ENCODE measurements at places on chromosomes 4 and X. TPM values are rescaled to one million over a fixed set of nuclear protein-coding genes. Genes with fewer than 3 reads are reported as not detected.

DNA sequence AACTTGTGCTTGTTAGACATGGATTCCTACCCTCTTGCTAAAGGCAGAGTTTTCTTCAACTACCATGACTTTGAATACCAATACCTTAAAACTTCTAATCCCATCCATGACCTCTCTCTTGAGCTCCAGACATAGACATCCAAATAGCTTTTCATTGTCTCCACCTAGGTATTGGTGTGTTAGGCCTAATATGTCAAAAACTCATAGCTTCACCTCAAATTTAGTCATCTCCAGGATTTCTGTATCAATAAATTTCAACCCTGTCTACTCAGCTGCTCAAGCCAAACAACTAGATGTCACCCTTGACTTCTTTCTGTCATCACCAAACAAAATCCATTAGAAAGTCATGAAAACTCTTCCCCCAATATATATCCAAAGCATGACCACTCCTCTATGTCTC, 617.7 kb upstream of the GRIA3 start:
- no peak overlapping the region for H3K27ac ChIP-seq
- H3K4me1 ChIP-seq = no peaks in the 10 kb centered on the region
- H3K4me3 ChIP-seq = no peak overlapping the region
- DNase-seq = no peak
- no peaks in the 10 kb centered on the region for H3K27me3 ChIP-seq

GRCh38 chrX:119669424-119670037, 23.4 kb downstream of the SEPTIN6 start:
- H3K27me3 ChIP-seq = no peaks in the 10 kb centered on the region
- no peaks in the 10 kb centered on the region for H3K36me3 ChIP-seq
- no peak for DNase-seq
- H3K4me3 ChIP-seq = no peak overlapping the region
- peak overlapping the region; percentile 63 for H3K27ac ChIP-seq

- H3K36me3 ChIP-seq = no peaks in the 10 kb centered on the region
- H3K27me3 ChIP-seq = no peaks in the 10 kb centered on the region
- H3K4me1 ChIP-seq = no peaks in the 10 kb centered on the region
- no peak overlapping the region for H3K27ac ChIP-seq
- DNase-seq = no peak
These were observed 745.6 kb upstream of the FAM241A start for GRCh38 chr4:111399623-111400022.

DNA sequence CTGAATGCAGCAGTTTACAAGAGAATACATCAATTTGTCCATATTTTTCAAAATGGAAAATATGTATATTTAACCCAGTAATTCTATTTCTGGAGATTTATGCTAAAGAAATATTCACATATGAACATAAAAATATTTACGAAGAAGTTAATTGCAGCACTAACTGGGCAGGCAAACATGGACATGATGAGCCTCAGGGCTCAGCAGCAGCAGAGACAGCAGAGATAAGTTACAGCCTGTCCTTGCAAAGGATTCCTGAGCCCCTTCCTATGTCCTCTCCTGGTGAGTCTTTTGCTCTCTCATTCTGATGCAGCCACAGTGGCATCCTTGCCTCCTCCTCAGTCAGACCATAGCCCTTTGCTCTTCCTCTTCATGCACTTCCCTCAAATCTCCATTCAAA, 680.6 kb upstream of the CPEB2 start:
- no peaks in the 10 kb centered on the region for H3K4me1 ChIP-seq
- H3K36me3 ChIP-seq = no peaks in the 10 kb centered on the region
- DNase-seq = no peak
- no peaks in the 10 kb centered on the region for H3K27me3 ChIP-seq
- H3K4me3 ChIP-seq = no peak overlapping the region

- H3K27ac ChIP-seq = no peak overlapping the region
- no peaks in the 10 kb centered on the region for H3K27me3 ChIP-seq
- no peak overlapping the region for H3K4me3 ChIP-seq
- H3K36me3 ChIP-seq = no peaks in the 10 kb centered on the region
- no peaks in the 10 kb centered on the region for H3K4me1 ChIP-seq
- no peak for DNase-seq
These were observed 1039.2 kb upstream of the PABPC4L start for GRCh38 chr4:135240796-135241195.

DNA sequence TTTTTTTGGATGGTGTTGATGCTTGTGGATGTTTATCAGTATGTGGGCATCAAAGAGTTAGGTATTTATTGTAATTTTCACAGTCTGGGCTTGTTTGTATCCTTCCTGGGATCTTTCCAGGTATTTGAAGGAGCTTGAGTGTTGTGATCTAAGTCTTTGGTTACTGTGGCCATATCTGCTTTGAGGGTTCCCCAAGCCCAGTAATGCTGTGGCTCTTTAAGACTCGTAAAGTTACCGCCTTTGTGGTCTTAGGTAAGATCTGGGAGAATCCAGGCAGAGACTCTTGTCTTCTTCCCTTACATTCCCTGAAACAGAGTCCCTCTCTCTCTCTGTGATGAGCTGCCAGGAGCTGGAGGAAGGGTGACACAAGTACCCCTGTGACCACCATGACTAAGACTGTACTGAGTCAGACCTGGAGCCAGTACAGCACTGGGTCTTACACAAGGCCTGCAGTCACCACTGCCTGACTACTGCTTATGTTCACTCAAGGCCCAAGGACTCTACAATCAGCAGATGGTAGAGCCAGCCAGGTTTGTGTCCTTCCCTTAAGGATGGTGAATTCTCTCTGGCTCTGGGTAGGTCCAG, 62.2 kb downstream of the FMR1NB start:
- DNase-seq = no peak
- no peaks in the 10 kb centered on the region for H3K4me1 ChIP-seq
- no peaks in the 10 kb centered on the region for H3K27me3 ChIP-seq
- H3K4me3 ChIP-seq = no peak overlapping the region

- DNase-seq = no peak
- H3K27ac ChIP-seq = no peak overlapping the region
- no peaks in the 10 kb centered on the region for H3K27me3 ChIP-seq
- H3K4me1 ChIP-seq = peaks cover 8% of the 10 kb centered on the region
These were observed 36.8 kb upstream of the CASK start for GRCh38 chrX:41960142-41960541.

GRCh38 chr4:73520821-73521220, 39.3 kb downstream of the AFM start:
- H3K27me3 ChIP-seq = no peaks in the 10 kb centered on the region
- DNase-seq = no peak
- no peak overlapping the region for H3K27ac ChIP-seq
- H3K4me3 ChIP-seq = no peak overlapping the region
- no peaks in the 10 kb centered on the region for H3K36me3 ChIP-seq

Gene CT45A1
- not detected for polyA plus RNA-seq

Gene ZNF81
- 6.3 TPM for polyA plus RNA-seq

Gene SHROOM3
- 27.8 TPM for polyA plus RNA-seq

Gene NPNT
- polyA plus RNA-seq = 163 TPM

Gene LEF1
- polyA plus RNA-seq = 8.5 TPM

Gene MAGEA10
- 0.06 TPM for polyA plus RNA-seq

GRCh38 chrX:17170973-17171372, 204.0 kb upstream of the NHS start:
- no peak for DNase-seq
- H3K36me3 ChIP-seq = no peaks in the 10 kb centered on the region
- H3K4me3 ChIP-seq = no peak overlapping the region
- H3K27ac ChIP-seq = no peak overlapping the region

DNA sequence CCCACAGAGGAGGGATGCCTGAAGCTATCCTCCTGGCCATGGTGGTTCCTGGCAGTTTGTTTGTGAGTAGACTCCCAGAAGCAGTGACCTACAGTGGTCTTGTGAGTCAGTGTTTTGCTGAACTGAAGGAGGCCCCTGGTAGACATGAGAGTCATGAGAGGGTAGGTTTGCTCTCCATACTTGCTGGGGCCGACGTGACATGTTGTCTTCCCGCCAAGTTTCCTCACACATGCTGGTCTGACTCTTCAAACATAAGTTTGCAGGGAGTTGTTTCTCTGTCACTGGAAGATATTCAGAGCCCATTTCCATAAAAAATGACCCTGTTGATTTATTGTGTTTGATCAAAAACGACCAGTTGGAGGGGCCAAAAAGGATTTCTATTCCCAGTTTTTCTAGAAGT, 131.1 kb upstream of the SCML1 start:
- no peak overlapping the region for H3K27ac ChIP-seq
- no peaks in the 10 kb centered on the region for H3K36me3 ChIP-seq
- H3K4me1 ChIP-seq = peaks cover 22% of the 10 kb centered on the region
- no peak overlapping the region for H3K4me3 ChIP-seq
- no peaks in the 10 kb centered on the region for H3K27me3 ChIP-seq

Gene PITX2
- 25.4 TPM for polyA plus RNA-seq

GRCh38 chr4:185305979-185306442, 89.7 kb downstream of the LRP2BP start:
- no peaks in the 10 kb centered on the region for H3K27me3 ChIP-seq
- H3K4me3 ChIP-seq = no peak overlapping the region
- DNase-seq = no peak
- H3K27ac ChIP-seq = no peak overlapping the region
- peaks cover 13% of the 10 kb centered on the region for H3K36me3 ChIP-seq

Gene RHOXF1
- polyA plus RNA-seq = 1.2 TPM

DNA sequence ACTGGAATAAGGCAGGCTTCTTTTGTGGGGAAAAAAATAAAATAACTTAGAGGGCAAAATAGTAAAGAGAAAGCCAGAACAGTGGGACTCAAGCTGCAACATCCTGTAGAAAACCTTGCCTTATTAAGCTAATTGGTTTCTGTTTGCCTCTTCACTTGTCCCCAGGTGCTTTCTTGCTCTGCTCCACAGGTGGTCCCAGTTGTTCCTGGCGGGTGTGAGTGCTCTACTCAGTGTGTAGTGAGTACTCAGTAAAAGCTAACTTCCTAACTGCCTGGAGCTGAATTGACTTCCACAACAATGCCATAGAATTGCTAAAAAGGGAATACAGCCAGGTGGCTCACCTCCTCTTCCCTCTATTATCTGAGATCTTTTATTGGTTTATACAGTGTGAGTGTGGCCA, 930.2 kb downstream of the C4orf33 start:
- no peaks in the 10 kb centered on the region for H3K36me3 ChIP-seq
- H3K4me1 ChIP-seq = no peaks in the 10 kb centered on the region
- no peak overlapping the region for H3K27ac ChIP-seq

DNA sequence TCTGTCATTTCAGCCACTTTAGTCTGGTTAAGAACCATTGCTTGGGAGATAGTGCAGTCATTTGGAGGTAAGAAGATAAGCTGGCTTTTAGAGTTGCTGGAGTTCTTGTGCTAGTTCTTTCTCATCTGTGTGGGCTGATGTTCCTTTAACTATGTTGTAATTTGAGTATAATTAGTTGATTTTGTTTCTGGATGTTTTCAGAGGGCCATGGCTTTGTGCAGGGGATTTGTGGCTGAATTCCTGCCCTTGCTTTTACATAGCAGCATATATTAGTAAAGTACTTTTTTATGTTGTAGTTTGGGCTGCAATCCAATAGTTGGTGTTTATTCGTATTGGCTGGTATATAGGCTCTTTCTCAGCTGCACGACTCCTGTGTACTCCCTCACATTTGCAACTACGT, 339.6 kb downstream of the ANKRD50 start:
- H3K27ac ChIP-seq = no peak overlapping the region
- no peaks in the 10 kb centered on the region for H3K27me3 ChIP-seq

DNA sequence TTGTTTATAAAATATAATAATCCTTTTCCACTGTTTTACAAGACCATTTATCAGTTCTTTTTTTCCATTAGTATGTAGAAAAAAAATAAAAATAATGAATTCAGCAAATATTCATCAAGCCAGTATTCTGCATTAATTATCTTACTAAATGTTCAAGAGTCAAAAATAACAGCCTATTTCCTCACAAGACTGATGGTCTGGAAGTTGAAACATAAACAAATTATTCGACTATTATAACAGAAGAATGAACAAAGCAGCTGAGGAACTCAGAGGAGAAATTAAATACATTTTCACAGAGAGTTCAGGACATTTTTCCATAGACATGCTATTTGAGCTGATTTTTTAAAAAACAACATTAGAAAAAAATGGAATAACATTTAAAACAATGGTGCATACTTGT, 2594.8 kb downstream of the ARAP2 start:
- no peaks in the 10 kb centered on the region for H3K4me1 ChIP-seq
- no peak overlapping the region for H3K27ac ChIP-seq
- no peaks in the 10 kb centered on the region for H3K27me3 ChIP-seq
- no peak overlapping the region for H3K4me3 ChIP-seq
- DNase-seq = no peak

Gene GPR119
- 0.61 TPM for polyA plus RNA-seq

Gene SLIT2
- polyA plus RNA-seq = 9.4 TPM

Gene SPANXD
- not detected for polyA plus RNA-seq

Gene HAND2
- polyA plus RNA-seq = 37.1 TPM

DNA sequence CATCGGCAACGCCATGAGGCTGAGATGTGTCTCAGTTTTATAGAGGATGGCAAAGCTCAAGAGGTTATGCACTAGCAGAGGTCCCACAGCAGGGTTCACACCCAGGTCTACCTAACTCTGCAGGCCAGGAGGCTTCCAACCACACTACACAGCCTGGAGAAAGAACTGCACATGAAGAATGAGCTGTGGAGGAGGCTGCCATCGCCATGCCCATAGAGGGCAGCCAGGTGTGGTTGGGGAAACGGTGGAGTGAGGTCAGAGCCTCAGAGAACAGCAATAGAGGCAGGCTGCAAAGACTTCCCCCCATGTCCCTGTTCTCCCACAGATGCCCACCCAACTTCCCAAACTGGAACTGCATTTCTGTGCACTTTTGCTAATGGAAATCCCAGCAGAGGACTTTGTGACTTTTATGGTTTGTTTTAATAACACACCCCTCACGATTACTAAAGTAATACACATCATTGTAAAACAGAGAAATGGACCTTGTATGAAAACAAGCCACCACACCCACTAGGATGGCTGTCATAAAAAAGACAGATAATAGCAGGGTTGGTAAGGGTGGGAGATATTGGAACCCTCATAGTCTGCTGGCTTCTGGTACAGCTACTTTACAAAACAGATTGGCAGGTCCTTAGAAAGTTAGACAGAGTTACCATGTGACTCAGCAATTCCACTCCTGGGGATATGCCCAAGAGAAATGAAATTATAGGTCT, 58.9 kb upstream of the PROM1 start:
- H3K27me3 ChIP-seq = no peaks in the 10 kb centered on the region
- H3K27ac ChIP-seq = peak overlapping the region; percentile 23
- H3K4me3 ChIP-seq = no peak overlapping the region
- peak; percentile 26 for DNase-seq
- H3K36me3 ChIP-seq = no peaks in the 10 kb centered on the region
- H3K4me1 ChIP-seq = peaks cover 22% of the 10 kb centered on the region

Gene EDA2R
- polyA plus RNA-seq = 0.43 TPM

Gene LIMCH1
- polyA plus RNA-seq = 18.6 TPM

DNA sequence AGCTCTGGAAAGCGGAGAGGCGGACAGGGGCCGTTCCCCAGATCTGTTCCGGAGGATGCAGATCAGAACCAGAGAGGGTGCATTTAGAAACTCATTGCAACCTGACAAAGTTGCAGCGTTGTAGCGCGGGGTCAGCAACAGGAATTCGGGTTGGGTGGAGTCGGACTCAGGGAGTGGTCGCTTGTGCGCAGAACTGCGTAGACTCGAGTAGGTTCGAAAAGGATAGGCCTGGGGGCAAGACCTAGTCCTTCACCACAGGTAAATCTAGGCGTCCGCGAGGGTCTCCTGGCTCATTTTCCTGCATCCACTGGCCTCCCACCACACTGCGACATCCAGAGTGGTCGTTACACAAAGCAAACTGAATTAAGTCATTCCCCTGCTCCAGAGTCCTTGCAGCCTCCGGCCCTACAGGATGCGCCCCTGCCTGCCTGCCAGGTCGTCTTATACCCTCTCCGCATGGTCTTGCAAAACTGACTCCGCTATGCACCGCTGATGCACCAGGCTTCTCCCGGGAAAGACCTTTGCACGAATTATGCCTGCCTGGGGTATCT, 4.7 kb upstream of the ZNF518B start:
- H3K4me1 ChIP-seq = peaks cover 8% of the 10 kb centered on the region
- H3K4me3 ChIP-seq = peak overlapping the region; percentile 38
